ENCODE measurements at places on chromosomes 4 and X. TPM values are rescaled to one million over a fixed set of nuclear protein-coding genes. Genes with fewer than 3 reads are reported as not detected.

TAF9B gene
- 9.8 TPM for total RNA-seq

DNA sequence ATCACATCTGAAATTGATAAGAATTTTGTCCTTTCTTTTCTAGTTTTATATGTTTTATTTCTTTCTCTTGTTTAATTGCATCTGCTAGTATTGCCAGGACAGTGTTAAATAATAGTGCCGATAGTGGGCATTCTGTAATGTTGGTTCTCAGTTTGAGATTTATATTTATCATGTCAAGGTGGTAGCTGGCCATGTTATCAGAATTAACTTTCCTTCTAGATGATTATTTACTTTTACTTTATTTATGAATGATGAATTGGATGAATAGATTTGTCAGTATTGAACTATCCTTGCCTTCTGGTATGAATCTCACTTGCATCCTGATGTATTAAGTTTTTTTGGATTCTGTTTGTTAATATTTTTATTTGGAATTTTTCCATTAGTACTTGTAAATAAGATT, 42.7 kb downstream of the METAP1 start:
- no peak overlapping the region for H3K4me3 ChIP-seq
- no peaks in the 10 kb centered on the region for H3K4me1 ChIP-seq
- no peak overlapping the region for H3K27ac ChIP-seq
- no peaks in the 10 kb centered on the region for H3K36me3 ChIP-seq
- H3K27me3 ChIP-seq = no peaks in the 10 kb centered on the region
- no peak for DNase-seq

GATA1 gene
- not detected for total RNA-seq

DNA sequence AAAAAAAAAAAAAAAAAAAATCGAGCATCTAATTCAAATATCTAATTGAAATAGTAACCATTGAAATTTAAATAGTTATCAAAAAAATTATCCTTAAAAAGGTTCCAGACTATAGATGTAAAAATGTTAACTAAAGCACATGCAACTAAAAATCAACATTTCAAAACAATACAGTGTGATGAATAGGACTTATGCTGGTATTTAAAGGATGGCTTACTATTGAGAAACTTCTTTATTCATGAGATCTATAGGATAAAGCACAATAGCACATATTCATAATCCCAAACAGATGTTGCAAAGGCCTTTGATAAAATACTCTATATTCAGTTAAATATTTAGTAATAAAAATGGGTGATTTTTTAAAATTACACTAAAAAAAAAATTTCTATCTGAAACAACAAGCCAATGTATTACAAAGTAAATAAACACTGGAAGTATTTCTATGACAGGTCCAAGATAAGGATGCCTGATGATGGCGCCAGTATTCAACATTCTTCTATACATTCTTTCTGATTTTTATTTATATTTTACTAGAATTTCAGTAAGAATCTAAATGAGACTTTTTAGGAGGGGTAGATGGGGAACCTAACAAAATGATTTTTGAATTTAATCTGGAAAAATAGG, 26.3 kb downstream of the DCLK2 start:
- H3K4me3 ChIP-seq = no peak overlapping the region
- H3K36me3 ChIP-seq = no peaks in the 10 kb centered on the region
- no peaks in the 10 kb centered on the region for H3K27me3 ChIP-seq
- no peaks in the 10 kb centered on the region for H3K4me1 ChIP-seq
- DNase-seq = no peak

GRCh38 chr4:146232131-146232722, 17.9 kb downstream of the REELD1 start:
- no peak overlapping the region for H3K4me3 ChIP-seq
- no peak overlapping the region for H3K27ac ChIP-seq
- no peaks in the 10 kb centered on the region for H3K4me1 ChIP-seq
- no peaks in the 10 kb centered on the region for H3K36me3 ChIP-seq

GRCh38 chrX:64377753-64378152, 17.5 kb downstream of the MTMR8 start:
- H3K27ac ChIP-seq = no peak overlapping the region
- H3K36me3 ChIP-seq = no peaks in the 10 kb centered on the region
- no peak for DNase-seq

STK32B gene
- total RNA-seq = 1.1 TPM

DNA sequence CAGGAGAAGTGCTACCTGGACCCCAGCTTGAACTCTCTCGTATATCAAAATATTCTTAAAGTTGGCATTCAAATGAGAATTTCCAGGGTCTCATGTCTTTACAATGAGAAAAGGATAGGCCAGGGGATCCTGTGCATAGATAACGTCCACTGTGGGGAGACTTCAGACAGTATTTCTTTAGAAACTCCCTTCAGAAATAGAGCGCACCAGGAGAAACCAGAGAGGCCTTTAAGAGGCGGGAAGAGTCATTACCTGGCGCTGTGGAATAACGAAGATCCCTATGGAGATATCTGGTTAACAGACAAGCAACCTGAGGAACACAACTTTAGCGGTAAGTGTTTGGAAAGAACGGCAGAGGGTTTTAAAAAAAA, 600 bp downstream of the RADX start:
- DNase-seq = no peak
- H3K27me3 ChIP-seq = no peaks in the 10 kb centered on the region
- no peaks in the 10 kb centered on the region for H3K4me1 ChIP-seq
- peak overlapping the region; percentile 20 for H3K27ac ChIP-seq

DNA sequence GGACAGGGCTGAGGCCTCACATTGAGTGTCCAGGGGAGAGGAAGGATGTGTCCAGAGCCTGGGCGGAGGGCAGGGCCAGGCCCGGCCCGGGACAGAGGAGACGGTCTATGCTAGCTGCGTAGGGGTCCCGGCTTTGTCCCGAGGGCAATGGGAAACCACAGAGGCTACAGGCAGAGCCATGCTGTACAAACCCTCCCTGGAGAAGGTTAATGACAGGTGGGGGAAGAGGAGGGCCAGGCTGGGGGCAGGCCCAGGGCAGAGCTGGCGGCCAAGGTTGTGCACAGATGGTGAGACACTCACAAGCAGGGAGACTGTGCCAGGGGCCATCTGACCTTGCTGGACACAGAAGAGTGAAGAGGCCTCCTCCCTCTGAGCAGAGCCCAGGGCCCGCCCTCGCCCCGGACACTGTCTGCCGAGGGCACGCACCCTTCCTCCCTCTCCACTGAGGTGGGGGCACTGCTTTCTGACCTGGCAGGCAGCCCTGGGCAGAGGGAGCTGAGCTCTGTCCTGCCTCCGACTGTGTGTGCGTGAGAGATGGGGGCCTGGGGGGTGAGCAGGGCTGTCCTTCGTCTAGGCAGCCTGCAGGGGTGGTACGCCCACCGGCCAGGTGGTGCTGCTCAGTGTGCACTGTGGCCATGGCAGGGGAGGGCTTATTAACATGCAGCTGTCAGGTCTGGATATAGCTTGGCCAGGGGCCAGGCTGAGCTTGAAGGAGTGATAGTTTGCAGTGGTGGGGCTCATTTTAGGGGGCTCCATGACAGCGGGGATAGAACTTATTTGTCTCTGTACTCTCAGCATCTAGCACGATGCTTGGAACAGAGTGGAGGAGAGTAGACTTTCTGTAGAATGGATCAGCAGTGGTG, 75.7 kb upstream of the LRPAP1 start:
- H3K4me1 ChIP-seq = no peaks in the 10 kb centered on the region
- DNase-seq = no peak
- H3K36me3 ChIP-seq = no peaks in the 10 kb centered on the region

GRCh38 chrX:49187028-49187394, 838 bp upstream of the PRICKLE3 start:
- peak overlapping the region; percentile 87 for H3K27ac ChIP-seq
- H3K27me3 ChIP-seq = no peaks in the 10 kb centered on the region
- H3K4me1 ChIP-seq = peaks cover 11% of the 10 kb centered on the region
- no peak for DNase-seq
- no peak overlapping the region for H3K4me3 ChIP-seq
- no peaks in the 10 kb centered on the region for H3K36me3 ChIP-seq

DNA sequence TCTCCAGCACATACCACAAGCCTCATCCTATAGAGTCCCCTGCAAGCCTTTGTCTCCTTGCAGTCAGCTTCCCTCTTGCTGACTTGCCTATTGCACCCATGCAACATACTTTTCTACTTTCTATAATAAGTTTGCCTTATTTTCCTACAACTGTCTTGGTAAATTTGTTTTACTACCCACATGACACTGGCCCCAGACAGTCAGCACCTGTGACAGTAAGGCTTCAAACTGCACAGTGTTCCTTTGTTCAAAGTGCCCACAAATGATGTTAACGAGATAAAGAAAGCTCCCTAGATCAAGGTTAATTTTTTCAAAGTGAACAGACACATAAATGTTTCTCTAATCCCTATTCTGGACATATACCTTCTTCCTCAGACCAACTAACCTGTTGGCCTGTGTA, 529.1 kb upstream of the PCDH10 start:
- no peak overlapping the region for H3K27ac ChIP-seq
- H3K36me3 ChIP-seq = no peaks in the 10 kb centered on the region
- no peaks in the 10 kb centered on the region for H3K4me1 ChIP-seq
- DNase-seq = no peak
- H3K27me3 ChIP-seq = no peaks in the 10 kb centered on the region

RTL3 gene
- total RNA-seq = not detected

DNA sequence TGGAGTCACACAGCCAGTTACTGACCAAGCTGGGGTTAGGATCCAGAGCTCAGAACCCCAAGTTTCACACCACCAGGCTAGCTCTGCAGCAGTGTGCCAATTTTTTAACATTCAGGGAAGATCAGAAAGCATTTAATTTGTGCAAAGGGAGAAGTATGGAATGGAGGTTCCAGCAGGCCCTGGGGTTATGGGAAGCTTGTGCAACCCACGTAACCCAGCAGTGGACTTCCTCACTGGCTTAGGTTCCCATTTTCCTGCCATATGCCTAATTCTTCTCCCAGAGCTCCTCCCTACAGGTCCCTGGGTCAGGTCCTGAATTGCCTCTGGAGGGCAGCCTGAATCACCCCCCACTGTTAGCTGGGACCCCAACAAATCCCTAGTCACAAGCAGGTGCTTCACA, 14.0 kb downstream of the APLN start:
- no peaks in the 10 kb centered on the region for H3K36me3 ChIP-seq
- no peaks in the 10 kb centered on the region for H3K27me3 ChIP-seq
- DNase-seq = no peak
- no peak overlapping the region for H3K27ac ChIP-seq
- peaks cover 8% of the 10 kb centered on the region for H3K4me1 ChIP-seq
- H3K4me3 ChIP-seq = no peak overlapping the region

PABPC1L2A gene
- not detected for total RNA-seq

PAGE2 gene
- not detected for total RNA-seq

CD40LG gene
- total RNA-seq = not detected

GRCh38 chr4:155802190-155802959, 43.6 kb downstream of the GUCY1B1 start:
- H3K36me3 ChIP-seq = no peaks in the 10 kb centered on the region
- peaks cover 18% of the 10 kb centered on the region for H3K4me1 ChIP-seq
- no peak overlapping the region for H3K4me3 ChIP-seq
- H3K27me3 ChIP-seq = no peaks in the 10 kb centered on the region

DNA sequence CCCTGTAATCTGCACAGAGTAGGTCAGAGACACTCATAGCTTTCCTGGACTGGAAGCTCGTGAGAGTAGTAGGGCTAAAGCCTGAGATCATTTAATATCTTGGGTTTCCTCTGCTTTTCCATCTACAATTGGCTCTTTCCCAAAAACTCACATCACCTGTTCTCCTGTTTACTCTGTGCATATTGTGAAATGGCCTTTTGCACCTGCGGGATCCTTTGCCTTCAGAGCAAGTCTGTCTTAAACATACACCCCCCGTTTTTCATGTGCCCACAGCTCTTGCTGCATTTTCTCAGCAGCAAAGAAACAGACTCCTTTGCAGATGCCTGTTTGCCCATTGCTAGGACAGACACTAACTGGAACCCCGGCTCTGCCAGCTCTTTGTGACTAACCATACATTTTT, 608.3 kb upstream of the PCDH10 start:
- H3K27ac ChIP-seq = no peak overlapping the region
- H3K4me3 ChIP-seq = no peak overlapping the region
- no peaks in the 10 kb centered on the region for H3K27me3 ChIP-seq
- no peak for DNase-seq
- no peaks in the 10 kb centered on the region for H3K4me1 ChIP-seq

DNA sequence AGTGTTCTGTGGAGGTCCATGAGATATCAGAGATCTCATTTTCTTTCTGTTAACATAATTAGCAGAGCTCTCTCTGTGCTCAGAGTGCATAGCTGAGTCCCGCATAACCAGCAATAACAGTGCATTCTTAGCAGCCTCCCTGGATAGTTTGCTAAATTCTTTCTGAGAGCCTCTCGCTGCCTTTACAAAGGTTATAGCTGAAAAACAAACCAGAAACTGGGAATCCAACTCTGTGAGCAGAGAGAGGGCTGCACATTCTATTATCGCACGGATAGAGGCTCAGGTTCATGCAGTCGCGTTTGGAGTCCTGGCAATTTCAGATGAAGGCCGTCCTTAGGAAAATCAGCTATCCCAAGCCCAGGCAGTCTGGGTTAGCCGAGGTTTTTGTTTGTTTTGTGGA, 1.2 kb downstream of the ENPP6 start:
- H3K4me1 ChIP-seq = no peaks in the 10 kb centered on the region
- DNase-seq = no peak
- no peaks in the 10 kb centered on the region for H3K27me3 ChIP-seq
- no peak overlapping the region for H3K4me3 ChIP-seq
- H3K36me3 ChIP-seq = no peaks in the 10 kb centered on the region
- H3K27ac ChIP-seq = no peak overlapping the region

GRCh38 chr4:156560701-156561100, 410.9 kb downstream of the PDGFC start:
- no peak overlapping the region for H3K27ac ChIP-seq
- H3K4me1 ChIP-seq = no peaks in the 10 kb centered on the region
- H3K27me3 ChIP-seq = no peaks in the 10 kb centered on the region
- no peak overlapping the region for H3K4me3 ChIP-seq
- no peak for DNase-seq
- H3K36me3 ChIP-seq = no peaks in the 10 kb centered on the region

DNA sequence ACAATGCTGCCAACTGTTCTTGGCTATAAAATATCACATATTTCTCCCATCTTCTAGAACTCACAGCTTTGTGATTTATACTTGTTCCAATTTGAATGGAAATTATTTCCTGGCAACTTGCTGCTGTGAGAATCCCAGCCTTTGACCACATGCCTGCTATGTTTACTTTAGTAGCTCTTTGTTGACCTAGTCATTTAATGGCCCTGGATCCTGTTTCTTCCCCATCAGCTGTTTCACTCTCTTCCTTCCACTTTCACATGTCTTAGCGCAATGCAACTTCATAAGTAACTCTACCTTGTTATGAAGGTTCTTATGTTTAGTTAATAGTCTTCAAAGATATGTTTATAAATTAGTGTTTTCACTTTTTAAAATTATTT, 1973.6 kb upstream of the AGA start:
- no peak overlapping the region for H3K27ac ChIP-seq
- H3K4me3 ChIP-seq = no peak overlapping the region
- no peaks in the 10 kb centered on the region for H3K4me1 ChIP-seq
- DNase-seq = no peak
- no peaks in the 10 kb centered on the region for H3K27me3 ChIP-seq
- no peaks in the 10 kb centered on the region for H3K36me3 ChIP-seq

PRR32 gene
- total RNA-seq = not detected

DNA sequence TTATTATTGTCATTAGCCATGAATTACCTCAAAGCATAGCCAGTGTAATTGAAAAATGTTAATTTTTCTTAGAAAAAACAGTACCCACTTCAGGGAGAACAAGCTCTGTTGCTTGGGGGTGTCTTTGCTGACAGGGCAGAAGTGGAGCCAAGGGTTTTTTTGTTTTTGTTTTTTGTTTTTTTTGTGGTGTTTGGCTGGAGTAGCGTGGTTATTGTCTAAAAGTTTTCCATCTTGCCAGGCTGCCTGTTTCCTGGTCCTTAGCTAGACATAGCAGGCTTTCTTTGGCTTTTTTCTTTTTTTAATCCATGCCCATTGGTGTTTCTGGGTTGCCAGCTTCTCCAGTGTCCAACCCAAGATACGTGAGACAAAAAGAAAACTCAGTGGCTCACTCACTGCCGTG, 61.5 kb downstream of the CASP3 start:
- H3K27me3 ChIP-seq = no peaks in the 10 kb centered on the region
- no peak for DNase-seq
- H3K4me3 ChIP-seq = no peak overlapping the region
- H3K4me1 ChIP-seq = no peaks in the 10 kb centered on the region

All from transverse colon (tissue), 4 donors.